Activated naive CD4-positive, alpha-beta T cell treated with anti-CD3 and anti-CD28 coated beads, Interleukin-2, amount 50 U/mL, for 16 hours (primary cell): ENCODE measurements at places on chromosomes 6 and 20.

DNA sequence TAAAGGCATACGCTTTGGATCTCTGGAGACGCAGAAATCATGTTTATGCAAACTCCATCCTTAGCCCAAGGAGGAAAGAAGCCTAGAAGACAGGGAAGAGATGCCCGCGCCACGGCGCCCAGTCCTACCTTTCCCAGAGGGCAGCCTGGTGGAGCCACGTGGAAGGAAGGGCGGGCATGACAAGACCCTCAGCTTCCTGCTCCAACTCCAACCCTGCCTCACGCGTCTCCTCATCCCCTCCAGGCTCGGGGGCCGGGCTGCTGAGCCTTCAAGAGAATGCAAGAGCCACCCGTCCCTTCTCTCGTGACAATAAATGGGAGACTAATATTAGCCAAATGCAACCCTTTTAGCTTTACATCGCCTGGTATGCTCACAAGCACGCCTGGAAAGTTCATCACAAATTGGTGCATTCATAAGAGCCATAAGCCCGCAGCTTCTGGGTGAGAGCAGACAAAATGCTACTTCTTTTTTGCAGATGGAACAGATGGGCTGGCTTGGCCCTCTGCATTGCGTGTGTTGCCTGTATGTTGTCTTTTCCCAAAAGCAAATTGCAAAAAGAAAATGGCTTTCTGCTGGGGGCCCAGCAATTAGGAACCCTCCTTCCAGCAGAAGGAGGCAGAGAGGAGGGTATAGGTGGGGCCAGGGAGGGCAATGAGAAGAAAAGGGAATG is 8.2 kb upstream of the NTSR1 start:
- no peak for DNase-seq

DNA sequence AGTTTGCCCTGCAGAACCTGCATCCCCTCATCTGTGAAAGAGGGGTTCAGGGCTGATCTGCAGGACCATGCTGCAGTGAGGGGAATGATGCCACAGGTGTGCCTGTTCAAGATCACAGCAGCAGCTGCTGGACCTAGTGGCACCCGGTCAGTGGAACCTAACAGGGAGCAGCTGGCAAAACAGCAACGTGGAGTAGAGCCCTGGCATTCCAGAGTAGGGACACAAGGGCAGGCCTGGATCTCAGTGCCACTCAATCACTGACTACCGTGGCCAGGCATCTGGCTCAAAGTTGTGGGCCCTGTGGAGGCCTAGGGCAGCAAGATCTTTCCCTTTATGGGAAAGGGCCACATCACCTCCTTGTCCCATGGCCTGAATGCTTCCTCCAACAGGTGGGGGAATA is 62.2 kb downstream of the INSM1 start:
- no peak for DNase-seq

GRCh38 chr20:23235173-23236027 is 115.2 kb upstream of the NXT1 start:
- no peak for DNase-seq

DNA sequence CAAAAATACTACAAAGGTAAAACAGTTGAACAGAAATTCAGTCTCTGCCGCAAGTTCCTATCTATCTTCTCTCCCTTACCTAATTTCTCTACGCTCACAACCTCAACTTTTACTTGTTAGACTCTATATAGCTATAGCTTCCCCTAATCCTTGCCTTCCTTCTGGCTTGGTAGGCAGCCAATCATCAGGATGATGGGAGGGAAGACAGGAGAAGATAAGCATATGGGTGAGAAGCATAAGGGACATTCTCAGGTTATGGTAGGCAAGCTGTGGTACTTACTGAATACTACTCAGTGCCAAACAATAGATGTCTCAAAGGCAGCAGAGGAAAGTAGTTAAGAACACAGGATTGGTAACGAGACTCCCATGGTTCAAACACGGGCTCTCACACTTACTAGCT is 7.8 kb downstream of the CCNC start:
- DNase-seq, result no peak

DNA sequence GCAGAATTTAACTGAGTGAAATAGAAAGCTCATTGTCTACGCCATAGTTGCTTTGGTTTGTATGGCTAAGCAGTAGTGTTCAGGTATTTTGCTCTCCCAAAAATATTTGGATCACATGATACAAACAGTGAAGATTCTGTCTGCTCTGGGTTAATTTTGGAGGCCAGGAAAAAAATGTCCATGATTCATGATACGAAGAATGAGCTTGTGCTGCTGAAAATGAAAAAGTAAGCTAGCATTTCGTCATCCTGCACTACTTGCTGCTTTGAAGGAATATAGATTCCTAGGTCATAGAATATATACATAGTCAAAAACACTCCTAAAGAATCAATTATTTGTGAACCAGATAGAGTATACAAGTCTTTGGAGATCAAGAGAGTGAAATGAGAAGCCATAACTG is 8.3 kb downstream of the WRNIP1 start:
- no peak for DNase-seq

- DNase-seq, result no peak
Measured at GRCh38 chr6:12528136-12528535, 188.4 kb upstream of the PHACTR1 start.

GRCh38 chr6:140380427-140381218 is 1006.2 kb upstream of the CITED2 start:
- no peak for DNase-seq

GRCh38 chr20:36362978-36363713 is 57.0 kb downstream of the DLGAP4 start:
- no peak for DNase-seq

GRCh38 chr6:24897186-24897585 is 38.6 kb downstream of the RIPOR2 start:
- DNase-seq, result no peak

DNA sequence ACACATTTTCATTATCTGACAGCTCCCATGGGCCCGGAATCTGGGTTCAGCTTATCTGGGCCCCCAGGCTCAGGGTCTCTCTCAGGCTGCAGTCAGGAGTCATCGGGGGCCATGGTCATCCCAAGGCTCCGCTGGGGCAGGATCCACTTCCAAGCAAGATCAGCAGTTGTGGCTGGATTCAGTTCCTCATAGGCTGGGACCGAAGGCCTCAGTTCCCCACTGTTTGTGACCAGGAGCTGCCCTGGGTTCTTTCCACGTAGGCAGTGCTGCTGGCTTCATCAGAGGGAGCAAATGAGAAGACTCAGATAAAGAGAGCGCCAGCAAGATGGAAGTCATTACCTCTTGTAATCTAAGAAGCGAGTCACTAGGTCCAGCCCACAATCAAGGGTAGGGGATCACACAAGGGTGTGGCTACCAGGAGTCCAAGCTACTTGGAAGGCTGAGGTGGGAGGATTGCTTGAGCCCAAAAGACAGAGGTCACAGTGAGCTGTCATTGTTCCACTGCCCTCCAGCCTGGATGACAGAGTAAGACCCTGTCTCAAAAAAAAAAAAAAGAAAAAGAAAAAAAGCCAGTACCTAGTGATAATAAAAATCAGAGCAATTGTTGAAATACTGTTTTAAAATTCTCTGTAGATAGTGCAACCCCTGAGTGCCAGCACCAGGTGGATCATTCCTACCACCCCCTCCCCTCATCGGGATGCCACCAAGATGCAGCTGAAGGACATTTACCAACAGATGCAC is 162.7 kb downstream of the NFATC2 start:
- no peak for DNase-seq

DNA sequence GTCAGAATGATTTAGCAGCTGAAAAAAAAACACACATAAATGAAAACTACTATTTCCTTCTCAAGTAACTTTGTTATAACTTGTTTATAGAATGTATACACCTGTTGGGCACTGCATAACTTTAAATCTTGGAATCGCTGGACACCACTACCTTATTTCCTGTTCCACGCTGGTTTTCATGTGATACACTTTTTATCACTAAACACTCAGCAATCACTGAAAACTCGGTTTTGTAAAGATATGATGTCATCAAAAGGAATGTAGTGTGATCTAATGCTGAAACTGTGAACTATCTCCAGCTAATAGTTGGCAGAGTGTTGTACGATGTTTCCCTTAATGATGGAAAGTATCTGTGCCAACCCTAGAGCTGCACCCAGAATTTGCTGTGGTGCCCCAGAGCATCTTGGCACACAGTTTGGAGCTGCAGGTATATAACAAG is 127.9 kb downstream of the BACH2 start:
- DNase-seq, result no peak

GRCh38 chr6:143684486-143684885 is 6.7 kb downstream of the PHACTR2 start:
- no peak for DNase-seq

- no peak for DNase-seq
Measured at GRCh38 chr6:132382630-132383175, 18.6 kb downstream of the MOXD1 start.

- no peak for DNase-seq
Measured at GRCh38 chr20:24493181-24493580, 23.8 kb downstream of the SYNDIG1 start.

DNA sequence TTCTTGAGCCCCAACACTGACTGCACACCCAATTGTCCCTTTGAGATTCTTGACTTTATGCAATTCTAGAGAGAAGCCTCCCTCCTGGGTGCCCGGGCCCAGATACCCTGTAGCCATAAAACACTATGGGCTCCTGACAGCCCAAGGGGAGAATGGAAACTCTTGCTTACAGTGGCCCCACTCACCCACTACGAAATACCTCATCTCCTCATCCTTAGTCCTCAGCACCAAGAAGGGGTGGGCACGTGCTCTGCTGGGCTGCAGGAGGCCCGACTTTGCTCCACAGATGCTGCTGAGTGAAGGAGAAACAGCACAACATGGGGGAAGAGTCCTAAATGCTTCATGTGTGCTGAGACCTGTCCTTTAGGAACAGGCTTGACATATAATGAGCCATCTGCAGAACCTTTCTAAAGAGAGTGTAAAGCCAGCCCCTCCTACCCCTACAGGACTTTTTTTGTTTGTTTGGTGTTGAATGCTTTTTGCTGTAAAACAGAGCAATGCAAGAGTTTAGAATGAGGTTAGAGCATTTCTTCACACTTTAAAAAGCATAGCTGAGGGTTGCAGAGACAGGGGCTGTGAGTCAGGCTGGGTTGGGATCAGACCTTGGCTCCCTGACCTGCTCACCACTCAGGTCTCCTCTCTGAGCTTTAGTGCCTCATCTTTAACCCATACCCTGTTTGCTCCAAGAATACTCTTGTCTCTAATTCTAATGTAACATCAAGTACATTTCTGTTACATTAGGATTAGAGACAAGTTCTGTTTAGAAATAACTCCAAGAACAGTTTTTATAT is 17.6 kb upstream of the SIRPG start:
- DNase-seq, result no peak

DNA sequence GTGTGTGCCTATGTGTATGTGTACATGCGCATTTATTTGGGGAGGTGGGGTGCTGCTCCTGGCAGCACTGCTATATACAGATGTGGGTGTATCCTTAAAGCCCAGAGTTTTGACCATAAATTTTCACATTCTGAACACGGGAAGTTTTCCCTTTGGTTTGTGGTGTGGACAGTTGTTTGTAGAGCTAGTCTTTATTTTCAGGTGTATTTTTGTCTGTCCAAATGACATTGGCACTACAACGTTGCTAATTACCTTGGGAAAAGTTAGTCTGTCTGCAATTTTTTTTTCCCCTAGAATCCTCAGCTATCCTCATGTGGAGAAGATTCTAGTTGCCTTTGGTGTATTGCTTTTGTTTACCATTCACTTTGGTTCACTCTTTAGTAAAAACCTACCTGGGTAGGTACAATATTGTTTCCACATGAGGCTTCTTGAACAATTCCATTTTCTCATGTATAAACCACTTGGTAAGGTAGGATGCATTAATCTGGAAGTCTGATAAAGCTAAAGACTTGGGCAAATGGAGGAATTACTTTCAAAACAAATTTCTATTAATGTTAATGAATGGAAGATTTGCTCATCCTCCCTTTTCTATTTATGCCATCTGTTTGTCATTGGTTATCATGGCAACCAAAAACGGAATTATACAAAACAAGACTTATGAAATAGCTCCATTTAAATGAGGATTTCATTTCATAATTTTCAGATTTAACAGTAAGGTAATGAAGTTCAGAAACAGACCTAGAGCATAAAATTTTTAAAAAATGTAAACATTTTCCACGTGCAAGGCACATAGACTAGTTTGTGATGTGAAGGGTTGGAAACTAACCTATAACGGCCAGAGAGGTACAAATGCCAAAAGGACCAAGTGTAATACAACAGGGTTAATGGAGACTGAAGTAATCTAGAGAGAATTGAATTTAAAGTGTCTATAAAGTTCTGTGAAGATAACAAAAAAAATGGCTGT is 3.9 kb downstream of the CCN2 start:
- DNase-seq, result no peak

DNA sequence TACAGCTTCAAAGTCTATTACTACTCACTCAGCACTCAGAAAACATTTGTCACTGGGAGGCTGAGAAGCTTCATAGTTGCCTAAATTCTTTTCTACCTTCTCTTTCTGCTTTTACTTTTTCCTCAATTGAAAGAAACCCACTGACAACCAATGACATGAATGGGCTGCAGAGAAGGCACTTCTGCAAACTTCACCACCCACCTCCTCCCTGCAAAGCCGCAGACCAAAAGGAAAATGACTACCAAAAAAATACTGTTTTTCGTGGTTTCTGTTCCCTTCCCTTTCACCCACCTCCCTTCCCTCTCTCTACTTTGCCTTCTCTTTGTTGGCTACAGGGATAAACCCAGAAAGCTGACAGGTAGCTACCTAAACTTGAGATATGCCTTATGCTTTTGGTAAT is 3.2 kb downstream of the GNAS-AS1 start:
- DNase-seq, result no peak

DNA sequence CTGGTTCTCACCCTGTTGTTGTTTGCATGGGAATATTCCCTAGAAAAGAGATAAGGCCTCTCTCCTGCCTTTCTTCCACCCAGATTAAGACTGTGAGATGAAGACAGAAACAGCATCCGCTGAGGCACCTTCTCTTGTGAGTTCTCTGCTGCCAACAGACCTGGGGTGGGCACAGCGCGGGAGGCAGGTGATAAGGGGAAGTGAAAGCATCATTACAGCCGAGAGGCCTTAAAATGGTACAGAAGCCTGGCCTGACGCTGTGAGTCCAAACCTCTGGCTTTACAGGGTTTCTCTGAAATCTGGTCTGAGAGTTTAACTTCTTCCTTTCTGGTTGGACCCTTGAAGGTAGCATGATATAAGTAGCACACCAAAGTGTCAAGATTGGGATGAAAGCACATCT is 21.0 kb upstream of the IYD start:
- DNase-seq, result no peak

- no peak for DNase-seq
Measured at GRCh38 chr6:98574984-98575383, 259.4 kb upstream of the POU3F2 start.

DNA sequence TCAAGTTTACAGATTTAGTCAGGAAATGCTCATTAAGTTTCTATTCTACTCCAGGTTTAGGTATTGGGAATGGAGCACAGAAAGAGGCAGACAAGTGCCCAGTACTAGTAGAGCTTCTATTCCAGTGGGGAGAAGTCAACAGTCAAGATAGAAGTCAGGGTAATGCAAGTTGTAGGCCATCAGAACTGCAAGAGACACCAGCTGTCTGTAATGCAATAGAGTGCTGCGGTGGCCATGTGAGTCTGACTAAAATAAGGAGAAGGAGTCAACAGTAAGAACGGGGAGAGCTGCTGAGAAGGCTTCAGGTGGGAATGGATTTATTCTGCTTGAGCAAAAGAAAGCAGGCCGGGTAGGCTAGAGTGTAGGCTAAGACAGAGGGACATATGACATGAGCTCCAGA is 515.0 kb downstream of the QKI start:
- DNase-seq, result no peak

GRCh38 chr20:12699374-12700228 is 309.2 kb upstream of the SPTLC3 start:
- no peak for DNase-seq
